ENCODE measurements at places on chromosomes 1 and 21.

- DNase-seq, result no peak
These were observed 5.4 kb downstream of the CLCC1 start for GRCh38 chr1:108957888-108958287.

- DNase-seq, result no peak
These were observed 704 bp upstream of the TOMM40L start for GRCh38 chr1:161225178-161225533.

DNA sequence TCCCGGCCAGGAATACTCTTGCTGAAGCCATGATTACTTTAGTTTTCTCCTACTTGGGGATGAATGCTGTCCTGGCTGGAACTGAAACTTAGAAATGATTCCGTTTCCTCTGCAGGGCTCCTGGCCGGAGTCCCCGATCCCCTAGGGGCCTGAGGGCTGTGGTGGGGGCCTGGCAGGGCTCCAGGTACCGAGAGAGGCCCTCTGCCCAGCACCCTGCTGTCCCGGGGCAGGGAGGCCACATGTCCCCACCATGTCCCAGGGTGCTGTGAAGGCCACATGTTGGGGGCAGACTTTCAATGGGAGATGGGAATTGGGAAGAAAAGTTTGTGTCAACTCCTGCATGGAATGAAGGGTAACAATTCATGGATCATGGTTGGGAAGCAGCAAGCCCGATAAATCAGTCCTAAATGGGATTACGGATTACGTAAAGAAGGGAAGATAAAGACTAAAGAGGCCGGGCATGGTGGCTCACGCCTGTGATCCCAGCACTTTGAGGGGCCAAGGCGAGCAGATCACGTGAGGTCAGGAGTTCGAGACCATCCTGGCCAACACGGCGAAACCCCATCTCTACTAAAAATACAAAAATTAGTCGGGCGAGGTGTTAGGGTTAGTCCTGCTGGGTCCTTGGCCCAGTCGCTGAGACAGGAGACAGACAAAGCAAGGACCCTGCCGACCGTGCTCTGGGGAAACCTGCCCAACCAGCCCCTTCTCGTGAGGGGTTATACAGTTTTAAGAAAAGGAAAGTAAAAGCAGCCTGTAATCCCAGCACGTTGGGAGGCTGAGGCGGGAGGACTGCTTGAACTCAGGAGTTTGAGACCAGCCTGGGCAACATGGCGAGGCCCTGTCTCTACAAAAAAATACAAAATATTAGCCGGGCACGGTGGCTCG is 37.6 kb downstream of the MORN1 start:
- DNase-seq, result no peak

- no peak for DNase-seq
These were observed 1232.1 kb downstream of the MRPL39 start for GRCh38 chr21:24375201-24375600.

DNA sequence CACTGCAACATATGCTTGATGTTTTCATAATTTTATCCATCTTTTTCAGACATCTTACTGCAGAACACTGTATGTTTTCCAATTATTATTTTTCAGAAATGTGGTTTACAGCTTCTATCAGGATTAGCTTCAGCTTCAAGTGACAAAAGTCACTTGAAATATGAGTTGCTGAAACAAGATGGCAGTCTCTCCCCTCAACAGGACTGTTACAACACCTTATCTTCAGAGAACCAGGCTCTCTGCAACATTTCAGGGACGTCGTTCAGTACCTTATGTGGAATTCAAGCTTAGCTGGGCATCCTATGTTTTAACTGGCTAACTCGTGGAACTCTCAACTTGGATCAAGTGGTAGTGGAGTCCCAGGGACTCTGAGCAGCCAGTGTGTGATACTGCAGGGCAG is 2.0 kb upstream of the UBE2G2 start:
- DNase-seq, result no peak

DNA sequence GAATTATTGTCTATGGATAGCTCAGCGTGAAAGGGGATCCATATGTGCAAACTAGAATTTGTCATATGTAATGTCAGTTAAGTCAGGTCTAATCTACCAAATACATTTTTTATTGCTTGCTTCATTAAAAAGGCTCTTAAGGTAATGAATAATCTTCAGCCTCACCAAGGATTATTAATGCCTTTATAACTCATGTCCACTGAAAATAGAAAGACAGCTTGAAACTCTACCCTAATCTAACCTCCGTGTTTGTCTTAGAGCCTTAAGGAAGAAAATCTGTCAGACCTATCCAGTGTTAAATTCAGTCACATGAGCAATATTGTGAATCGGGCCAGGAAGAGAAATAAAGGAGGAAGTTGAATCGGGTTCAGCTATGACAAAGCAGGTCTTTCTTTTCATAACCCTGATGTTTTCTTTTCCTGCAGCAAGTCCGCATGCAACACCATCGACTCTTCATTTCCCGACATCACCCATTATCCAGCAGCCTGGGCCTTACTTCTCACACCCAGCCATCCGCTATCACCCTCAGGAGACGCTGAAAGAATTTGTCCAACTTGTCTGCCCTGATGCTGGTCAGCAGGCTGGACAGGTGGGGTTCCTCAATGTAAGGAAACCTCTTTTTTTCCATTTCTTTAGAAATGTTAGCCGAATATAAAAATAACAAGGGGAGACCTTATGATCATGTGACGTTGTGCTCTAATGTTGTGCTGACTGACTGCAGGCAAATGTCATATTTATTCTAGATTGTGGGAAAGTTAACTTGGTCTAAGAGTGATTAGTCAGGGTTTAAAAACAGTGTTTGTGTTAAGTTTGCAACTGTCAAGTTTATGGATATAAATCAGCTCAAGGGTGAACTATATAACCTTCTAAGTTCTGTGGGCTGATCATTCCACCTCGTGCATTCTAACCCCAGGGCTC is 321.0 kb downstream of the TM2D1 start:
- DNase-seq, result no peak
